DMS53 (cell line): ENCODE measurements at places on chromosomes 2 and 18.

GRCh38 chr2:226475650-226476049 lies 324.0 kb downstream of the IRS1 start:
- no peak for DNase-seq

- no peak for DNase-seq
These were observed 216.1 kb upstream of the RAB6C start for GRCh38 chr2:129763190-129763846.

- DNase-seq = no peak
These were observed 147.2 kb upstream of the FAM98A start for GRCh38 chr2:33746208-33746800.

DNA sequence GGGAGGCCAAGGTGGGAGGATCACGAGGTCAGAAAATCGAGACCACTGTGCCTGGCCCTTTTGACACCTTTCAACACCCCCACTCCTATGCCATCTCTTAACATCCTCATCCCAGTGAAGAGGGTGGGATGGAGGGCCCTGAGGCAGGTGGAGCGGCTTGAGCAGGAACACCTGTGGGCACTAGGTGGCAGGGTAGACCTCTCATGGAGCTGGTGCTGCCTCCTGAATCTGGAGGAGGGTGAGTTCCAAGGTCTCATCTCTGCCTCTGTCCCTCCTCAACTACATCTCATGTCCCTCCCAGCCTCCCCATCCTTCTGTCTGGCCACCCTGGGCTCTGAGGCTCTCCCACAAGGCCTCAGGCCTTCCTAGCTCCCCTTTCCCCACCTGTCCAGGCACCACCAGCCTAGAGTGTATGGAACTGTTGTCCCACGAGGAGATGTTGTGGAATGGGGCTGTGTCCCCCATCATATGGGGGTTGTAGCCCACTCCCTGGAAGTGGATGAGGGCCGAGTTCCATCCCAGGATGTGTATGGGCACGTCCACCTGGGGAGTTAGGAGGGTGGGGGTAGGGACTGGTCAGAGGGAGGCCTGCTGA lies 17.0 kb upstream of the CRYBA2 start:
- peak; percentile 67 for DNase-seq

- no peak for DNase-seq
These were observed 108.2 kb upstream of the UBE2E3 start for GRCh38 chr2:180872255-180872654.

DNA sequence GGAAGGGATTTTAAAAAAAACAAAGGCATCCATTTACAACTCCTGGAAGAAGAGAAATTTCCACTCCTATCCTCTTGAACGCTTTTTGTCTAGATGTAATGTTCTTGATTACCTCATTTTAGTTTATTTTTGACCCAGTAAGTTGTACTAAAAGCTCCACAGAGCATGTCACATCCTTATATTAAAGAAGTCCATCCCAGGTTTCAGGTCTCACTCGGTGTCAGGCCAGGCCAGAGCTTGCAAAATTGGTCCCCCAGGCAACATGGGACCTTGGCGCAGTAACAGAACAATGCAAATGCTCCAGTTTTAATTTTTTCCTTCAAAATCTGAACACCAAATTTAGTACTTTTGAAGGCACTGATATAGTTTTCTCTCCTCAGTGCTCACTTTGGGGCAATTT lies 218.4 kb upstream of the REV1 start:
- no peak for DNase-seq
